ENCODE measurements at places on chromosomes 4 and X. TPM values are rescaled to one million over a fixed set of nuclear protein-coding genes. Genes with fewer than 3 reads are reported as not detected.

DNA sequence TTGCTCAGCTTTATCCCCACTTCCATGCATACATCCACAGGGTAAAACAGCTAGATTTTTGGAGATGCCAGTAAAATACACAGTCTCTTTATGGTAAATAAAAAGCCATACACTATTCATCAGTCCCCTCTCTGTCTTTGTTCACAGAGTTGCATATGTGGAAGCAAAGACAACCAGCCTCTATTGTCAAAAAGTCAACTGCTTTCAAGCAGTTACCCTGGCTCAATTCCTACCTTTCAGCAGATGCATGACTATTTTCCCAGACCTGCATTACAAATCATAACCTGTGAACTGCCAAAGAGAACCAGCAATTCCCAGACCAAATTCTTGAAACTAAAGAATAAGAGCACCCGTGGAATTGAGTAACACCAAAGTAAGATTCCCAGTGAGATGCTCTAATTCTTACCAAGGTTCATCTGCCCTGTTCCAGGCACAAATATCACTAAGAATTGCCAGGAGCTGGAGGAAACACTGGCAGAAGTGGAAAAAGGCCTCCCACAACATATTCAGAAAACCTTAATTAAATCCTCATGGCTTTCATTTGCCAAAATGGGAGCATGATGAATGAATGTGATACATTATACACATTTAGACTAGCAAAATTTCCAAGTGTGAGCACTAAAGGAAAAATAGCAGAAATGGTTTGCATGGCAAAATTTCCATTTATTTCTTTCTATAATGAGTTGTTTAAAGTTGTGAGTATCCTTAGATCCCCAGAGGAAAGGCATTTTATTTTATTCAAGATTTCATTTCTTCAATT, 391.2 kb upstream of the ADGRL3 start:
- DNase-seq = no peak

GRCh38 chr4:20044966-20045365, 206.7 kb upstream of the SLIT2 start:
- DNase-seq = no peak

GRCh38 chrX:15814771-15815365, 24.6 kb downstream of the ZRSR2 start:
- DNase-seq = no peak

PRDX4 gene
- total RNA-seq = 187 TPM

HTR2C gene
- not detected for total RNA-seq
